CD4-positive, alpha-beta T cell treated with Interleukin-2 at 100 ng/mL for 4 hours (primary cell): ENCODE measurements at places on chromosomes 5 and 9.

GRCh38 chr9:30505311-30505710, 1879.1 kb upstream of the ACO1 start:
- DNase-seq: no peak

DNA sequence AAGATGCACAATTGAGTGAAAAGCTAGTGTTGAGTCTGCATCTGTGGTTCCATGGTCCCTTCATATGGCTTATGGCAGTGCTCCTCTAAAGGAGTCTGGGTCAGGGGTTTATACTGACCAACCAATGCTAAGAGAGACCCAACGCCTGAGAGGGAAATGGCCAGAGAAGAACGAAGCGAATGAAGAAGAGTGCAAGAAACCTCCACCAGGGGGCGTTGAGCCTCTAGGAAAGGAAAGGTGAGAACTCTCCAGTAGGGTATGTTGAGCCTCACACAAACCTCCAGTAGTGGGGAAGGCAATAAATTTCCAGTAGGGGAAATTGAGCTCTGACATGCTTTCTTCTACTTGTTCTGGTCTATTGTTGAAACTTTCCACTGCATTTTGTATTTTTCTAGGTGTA, 470.6 kb downstream of the PRDM9 start:
- DNase-seq: no peak

- DNase-seq: no peak
Observed at GRCh38 chr5:3139499-3139931, 388.0 kb upstream of the IRX2 start.

- DNase-seq: no peak
Observed at GRCh38 chr9:120484162-120484561, 95.8 kb downstream of the CDK5RAP2 start.

- DNase-seq: no peak
Observed at GRCh38 chr5:169701910-169702451, 64.9 kb downstream of the DOCK2 start.

- no peak for DNase-seq
Observed at GRCh38 chr5:2182020-2182419, 299.3 kb upstream of the IRX4 start.

DNA sequence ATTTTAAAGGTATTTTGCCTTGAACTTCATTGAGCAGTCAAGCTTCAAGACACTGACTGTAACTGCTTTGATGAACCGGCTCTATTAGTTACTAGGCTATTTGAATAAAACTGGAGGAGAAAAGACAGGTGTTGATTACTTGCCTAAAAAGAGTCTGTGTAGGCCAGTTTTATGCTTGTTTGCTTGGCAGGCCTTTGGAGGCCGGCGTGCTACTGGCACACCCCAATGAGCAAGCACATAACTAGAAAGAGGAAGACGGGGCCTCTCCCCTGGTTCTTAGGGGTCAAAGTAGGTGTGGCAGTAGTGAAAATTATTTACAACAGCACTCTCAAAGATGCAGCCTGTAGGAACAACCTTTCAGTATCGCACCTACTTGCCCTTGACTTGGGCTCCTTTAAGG, 2.1 kb upstream of the ZFR start:
- no peak for DNase-seq

DNA sequence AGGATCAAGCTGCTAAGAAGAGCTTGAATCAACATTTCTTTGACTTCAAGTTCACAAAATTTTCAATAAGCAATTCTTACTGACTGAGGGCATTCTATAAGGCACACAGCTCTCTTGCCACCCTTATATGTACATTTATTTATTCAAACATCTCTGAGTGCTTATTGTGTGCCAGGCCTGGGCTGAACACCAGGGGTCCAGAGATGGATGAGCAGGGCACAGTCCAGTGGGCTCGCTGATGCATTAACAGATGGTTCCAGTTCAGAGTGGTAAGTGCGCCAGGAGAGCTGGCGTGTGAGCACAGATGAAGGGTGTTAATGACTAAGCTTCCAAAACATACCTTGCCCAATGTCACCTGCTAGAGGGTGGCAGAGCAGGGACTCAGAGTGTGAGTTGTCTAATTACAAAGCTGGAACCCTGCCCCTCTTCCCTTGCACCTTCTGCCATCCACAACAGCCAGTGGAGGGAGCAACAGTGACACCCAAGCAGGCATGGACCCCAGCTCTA, 24.6 kb downstream of the ALG2 start:
- DNase-seq: no peak

- no peak for DNase-seq
Observed at GRCh38 chr9:130627896-130628792, 36.2 kb upstream of the PRDM12 start.

- no peak for DNase-seq
Observed at GRCh38 chr5:168162464-168162863, 129.0 kb upstream of the WWC1 start.

DNA sequence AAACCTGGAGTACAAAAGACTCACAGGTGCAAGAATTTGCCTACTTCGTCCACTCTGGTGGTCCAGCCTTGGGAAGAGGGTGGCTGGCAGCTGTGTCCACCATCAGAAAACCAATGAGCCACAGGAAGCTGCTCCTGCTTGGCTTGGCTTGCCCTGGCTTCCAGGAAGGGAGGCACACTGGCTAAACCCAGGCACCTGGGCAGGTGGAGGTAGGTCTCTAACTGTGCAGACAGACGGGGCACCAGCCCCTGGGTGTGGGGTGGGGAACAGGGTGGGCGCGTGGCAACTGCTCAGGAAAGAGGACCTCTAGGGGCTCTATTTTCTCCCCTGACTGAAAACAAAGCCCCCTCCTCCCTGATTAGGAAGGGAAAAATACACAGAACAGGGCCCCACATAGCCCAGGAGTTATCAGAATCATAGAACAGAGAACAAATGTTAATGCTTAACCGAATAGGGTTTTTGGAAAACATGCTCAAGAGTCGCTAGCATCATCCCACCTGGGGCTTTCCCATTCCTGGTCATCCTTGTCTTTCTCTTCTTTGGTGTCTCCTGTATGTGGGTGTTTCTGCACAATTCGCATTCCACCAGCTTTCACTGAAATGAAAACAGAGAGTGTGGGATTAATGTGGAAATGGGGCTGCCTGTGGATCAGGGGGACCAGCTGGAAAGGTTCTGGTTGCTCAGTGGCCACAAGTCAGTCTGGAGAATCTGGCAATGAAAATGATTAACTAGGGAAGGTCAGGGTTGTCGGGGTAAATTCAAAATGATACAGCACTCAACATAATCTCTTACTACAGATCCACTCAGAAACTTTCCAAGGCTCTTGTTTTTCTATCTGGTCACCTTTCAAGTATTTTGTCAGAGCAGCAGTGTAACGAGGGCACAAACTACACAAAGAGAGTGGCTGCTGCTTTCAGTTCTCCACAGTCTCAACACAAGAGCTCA, 13.1 kb downstream of the DAP start:
- no peak for DNase-seq

GRCh38 chr5:34627794-34628193, 28.3 kb upstream of the RAI14 start:
- DNase-seq: no peak
